ENCODE measurements at places on chromosomes 3 and 15.

DNA sequence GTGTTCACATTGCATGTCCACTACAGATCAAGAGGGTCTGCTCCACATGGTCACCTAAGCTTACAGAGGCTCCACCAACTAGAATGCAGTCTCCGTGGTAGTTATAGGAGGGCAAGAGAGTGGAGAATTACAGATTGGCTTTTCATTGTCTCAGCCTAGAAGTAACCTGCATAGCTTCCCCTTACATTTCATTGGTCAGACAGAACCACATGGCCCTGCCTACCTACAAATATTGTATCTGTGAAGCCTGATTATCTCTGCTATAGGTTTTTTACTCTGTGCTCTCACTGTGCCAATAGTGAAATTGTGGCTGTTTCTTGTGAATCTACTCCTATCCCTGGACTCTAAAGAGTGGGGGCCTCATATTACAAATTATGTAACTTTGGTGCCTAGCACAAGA lies 2.5 kb upstream of the TLNRD1 start:
- no peak for DNase-seq

DNA sequence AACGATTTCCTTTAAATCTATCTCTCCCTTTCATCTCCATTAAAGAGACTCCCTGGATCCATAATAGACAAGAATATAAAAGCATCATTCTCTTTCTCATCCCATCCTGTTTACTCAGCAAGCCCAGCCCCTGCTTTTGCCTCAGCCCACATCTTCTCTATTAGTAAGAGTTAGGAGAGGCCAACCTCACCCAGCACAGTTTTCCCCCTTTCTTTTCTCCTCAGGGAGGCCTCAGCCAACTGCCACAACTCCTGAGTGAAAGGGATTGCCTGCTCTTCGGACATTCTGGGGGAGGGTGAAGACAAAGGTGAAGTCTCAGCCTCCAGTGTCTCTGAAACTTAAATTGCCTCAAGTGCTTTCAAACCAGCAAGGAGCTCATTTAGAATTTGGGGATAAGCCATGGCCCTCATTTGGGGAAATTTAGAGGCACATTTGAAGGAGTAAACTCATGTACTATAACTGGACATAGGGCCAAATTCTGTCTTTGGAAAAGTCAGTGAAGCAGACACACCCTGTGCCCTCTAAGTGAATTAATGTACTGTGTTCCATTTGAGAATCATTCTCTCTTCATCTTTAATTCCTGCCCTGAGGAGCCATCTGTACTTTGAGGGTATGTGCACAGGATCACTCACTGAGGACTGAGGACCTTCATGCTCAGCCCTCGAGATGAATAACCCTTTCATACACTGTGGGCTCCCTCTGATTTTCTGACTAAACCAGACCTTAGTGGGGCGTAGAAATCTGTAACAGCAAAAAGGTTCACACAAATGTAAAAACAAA lies 82.5 kb downstream of the SOX2 start:
- no peak for DNase-seq

GRCh38 chr3:4835616-4836043 lies 143.6 kb upstream of the BHLHE40 start:
- DNase-seq, result no peak

- DNase-seq, result no peak
These were observed 48.4 kb downstream of the DAPK2 start for GRCh38 chr15:63997715-63998442.

- no peak for DNase-seq
These were observed 20.3 kb downstream of the RGMA start for GRCh38 chr15:93068581-93069199.

GRCh38 chr3:58801541-58801940 lies 135.0 kb upstream of the FAM3D start:
- DNase-seq, result no peak

GRCh38 chr3:196169836-196170240 lies 41.4 kb downstream of the ZDHHC19 start:
- no peak for DNase-seq

- DNase-seq, result no peak
These were observed 211.4 kb upstream of the EPHA3 start for GRCh38 chr3:88896026-88896425.

DNA sequence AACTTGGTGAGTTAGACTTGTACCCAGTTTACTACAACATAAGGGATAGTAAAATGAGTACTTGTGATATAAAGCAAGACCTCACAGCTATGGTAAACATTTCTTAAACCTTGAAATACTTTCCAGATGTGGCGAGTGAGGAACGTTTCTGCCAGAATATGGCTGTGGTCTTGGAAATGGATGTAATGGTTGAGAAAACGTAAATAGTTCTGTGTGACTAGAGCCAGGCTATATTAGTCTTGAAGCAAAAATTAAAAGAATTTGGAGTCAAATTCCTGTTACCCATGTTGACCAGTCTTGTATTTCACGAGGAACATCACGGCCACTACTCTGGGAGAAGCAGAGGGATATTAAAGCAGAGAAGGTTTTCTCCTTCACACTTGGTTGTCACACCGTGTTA lies 15.3 kb downstream of the OR4F15 start:
- DNase-seq, result peak; percentile 47

GRCh38 chr15:29968895-29969561 lies 113.7 kb upstream of the GOLGA8J start:
- DNase-seq, result no peak

- no peak for DNase-seq
These were observed 2.2 kb upstream of the IL17RC start for GRCh38 chr3:9914559-9915253.

DNA sequence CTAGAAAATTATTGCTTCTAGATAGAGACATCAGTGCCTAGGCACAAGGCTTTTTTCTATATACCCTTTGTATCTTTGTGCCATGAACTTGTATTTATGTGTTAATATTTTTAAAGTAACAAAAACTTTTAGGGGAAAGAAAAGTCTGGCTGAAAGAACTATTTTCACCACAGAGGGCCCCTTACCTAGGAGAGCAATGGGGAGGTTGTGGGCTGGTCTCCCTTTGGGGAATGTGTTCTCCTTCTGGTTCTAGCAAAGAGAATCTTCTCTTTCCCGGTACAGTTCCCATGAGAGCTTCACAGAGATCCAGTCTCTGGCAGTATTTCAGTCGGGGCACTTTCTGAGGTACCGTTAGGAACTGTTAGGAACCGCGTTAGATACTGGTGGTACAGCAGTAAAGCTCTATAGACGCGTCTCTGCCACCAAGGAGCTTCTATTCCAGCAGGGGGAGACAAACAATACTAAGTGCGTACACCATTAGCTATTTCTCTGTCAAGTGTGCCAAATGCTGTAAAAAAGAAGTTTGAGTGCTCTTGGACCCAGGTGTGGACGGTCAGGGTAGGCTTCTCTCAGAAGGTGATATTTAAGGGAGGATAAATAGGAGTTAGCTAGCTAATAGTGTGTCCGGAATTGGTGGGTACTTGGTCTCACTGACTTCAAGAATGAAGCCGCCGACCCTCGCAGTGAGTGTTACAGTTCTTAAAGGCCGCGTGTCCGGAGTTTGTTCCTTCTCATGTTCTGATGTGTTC lies 4.6 kb upstream of the EPB42 start:
- DNase-seq, result peak; percentile 25

GRCh38 chr3:15556512-15556911 lies 35.0 kb upstream of the COLQ start:
- DNase-seq, result no peak

- DNase-seq, result no peak
These were observed 15.7 kb upstream of the LRRC58 start for GRCh38 chr3:120364821-120365220.

DNA sequence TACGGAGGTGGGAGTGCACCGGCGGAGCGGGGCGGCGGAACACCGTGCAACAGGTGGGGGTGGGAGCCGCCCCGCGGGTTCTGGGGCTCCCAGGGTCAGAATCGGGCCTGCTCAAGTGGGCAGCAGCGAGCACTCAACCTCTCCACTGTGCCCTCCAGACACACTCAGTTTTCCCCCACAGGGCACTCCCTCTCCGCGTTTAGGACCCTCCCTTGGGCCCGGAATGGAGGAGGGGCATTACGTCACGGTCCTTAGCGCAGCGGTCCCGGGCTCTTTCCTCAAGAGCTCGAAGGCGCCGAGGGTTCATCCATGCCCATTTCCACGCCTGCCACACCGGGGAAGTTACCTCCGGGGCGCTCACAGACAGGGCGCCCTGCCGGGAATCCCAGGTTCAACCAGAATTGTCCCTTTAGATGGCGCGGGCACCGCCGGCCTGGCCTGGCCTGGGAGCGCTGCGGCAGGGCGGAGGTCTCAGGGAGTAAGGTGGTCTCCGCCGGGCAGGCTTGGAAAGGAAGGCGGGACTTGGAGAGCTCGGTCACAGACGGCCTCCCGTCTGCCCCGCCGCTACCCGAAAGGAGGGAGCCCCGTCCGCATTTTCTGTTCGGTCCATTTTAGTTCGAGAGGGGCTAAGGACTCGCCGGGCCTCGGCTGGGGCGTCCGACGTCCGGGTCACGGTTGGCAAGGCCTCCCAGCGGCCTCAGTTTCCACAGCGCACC lies 5.1 kb downstream of the RNU6-1 start:
- DNase-seq, result no peak

GRCh38 chr15:78761020-78761419 lies 50.2 kb downstream of the ADAMTS7 start:
- DNase-seq, result no peak

DNA sequence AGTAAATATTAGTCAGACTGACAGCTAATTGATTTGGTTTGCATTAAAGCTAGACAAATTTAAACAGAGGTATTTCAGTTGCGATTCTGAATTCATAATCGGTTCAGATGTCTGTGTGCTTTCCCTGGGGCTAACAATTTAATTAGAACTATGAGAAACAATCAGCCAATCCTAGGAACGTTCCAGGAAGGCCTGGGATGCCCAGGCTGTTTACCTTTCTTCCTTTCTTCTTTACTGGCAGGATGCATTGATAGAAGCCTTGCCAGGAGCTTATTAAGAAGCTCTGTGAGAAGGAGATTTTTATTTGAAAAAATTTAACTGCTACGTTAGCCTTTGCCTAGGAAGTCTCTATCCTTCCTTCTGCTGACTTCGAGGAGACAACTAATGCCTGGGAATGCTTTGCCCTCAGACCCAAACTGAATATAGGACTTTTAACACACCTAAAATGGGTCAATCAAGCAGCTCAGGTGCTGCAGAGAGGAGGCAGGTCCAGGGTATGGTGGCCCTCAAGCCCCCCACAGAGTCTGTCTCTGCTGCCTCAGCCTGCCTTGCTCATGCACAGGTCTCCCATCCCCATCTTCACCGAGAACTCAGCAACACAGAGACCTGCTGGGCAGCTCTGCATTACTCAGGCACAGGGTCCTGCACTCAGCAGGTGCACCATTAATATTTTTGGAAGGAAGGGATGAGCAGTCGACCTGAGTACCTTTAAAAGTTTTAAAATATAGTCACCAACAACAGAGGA lies 48.5 kb downstream of the PCSK6 start:
- DNase-seq, result no peak

DNA sequence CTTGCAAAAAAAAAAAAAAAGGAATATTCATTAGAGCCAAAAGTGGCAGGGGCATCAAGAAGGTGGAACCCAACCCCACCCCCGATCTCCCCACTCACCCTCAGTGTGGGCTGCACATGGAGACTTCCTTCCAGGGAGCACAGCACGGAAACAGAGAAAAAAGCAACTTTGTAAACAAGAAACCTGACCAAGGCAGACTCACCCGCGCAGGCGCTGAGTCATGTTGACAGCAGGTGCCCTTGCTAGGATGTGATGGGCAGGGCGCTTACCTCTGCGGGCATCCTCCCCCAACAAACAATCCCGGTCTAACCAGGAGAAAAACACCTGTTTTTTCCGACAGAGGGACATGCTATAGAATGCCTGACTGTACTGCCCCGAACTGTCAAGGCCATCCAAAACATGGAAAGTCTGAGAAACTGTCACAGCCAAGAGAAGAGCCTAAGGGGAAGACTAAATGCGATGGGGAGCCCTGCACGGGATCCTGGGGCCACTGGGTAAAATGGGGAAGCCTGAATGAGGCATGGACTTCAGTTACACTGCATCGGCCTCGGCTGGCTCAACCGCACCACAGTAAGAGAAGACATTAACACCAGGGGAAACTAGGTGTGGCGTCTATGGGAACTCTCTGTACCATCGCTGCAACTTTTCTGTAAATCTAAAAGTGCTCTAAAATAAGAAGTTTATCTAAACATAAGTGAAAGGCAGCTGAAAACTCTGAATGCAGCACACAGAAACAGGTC lies 66.7 kb upstream of the GATA2 start:
- no peak for DNase-seq

DNA sequence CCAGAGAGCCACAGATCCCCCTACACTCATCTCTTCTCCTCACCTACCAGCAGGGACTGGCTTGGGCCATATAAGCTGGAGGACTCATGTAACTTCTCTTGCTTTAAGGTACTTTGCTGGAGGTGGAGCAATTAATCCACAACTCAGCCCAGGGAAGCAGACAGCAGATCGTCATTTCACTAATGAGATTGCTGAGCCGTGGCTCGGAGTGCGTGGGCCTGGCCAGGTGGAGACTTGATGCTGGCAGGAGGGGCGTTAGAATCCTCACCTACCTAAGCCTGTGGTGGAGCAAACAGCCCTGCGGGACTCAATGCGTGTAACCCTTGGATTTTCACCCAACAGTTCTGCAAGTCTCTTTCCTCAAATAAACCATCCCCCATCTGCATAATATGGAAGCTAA lies 253.2 kb downstream of the RORA start:
- DNase-seq, result no peak

- DNase-seq, result no peak
These were observed 916 bp downstream of the IDH3A start for GRCh38 chr15:78149805-78150751.

- DNase-seq, result no peak
These were observed 6.1 kb downstream of the GRM2 start for GRCh38 chr3:51712963-51713362.

DNA sequence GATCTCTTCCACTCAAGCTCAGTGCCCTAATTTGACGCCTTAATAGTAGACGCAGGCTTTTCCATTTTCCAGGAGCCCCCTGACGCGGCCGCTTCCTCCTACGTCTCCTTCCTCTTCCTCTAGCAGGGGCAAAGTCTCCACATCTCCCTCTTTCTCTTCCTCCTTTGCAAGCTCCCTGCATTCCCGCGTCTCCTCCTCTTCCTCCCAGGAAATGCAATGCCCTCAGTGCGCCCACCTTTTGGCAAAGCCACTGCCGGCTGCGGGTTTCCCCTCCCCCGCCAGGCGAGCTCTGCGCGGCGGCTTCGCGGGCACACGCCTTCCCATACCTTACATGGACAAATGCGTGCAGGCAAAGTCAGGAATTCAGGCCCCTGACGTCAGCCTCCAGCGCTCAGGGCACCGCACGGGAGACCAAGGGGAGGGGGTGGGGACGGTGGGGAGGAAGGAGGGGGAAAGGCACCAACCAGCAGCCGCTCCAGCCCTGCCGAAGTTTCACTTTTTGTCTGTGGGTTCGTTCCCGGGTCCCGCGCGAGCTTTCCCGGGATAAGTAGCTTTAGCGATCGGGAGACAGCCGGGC lies 432 bp upstream of the LPP start:
- peak; percentile 94 for DNase-seq

DNA sequence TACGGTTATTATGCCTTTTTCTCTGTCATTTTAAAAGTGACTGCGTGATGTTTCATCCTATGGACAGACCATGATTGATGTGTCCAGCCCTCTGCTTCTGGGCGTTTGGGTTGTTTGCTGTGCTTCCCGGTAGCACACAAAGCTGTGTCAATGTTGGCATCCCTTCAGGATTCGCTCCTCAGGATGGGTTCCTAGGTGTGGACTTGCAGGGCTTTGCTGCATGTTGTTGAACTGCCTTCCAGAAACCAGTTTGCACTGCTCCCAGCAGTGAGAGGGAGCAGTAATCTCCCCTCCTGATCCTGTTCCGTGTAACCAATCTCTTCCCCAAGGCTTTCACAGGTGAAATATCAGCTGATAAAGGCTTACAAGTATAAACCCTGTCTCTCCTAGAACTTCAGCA lies 787 bp downstream of the TRPM1 start:
- DNase-seq, result no peak

GRCh38 chr3:96706509-96706908 lies 107.9 kb upstream of the EPHA6 start:
- no peak for DNase-seq

GRCh38 chr3:138271189-138271794 lies 58.4 kb downstream of the NME9 start:
- no peak for DNase-seq
